ENCODE measurements at places on chromosomes 4 and X.

DNA sequence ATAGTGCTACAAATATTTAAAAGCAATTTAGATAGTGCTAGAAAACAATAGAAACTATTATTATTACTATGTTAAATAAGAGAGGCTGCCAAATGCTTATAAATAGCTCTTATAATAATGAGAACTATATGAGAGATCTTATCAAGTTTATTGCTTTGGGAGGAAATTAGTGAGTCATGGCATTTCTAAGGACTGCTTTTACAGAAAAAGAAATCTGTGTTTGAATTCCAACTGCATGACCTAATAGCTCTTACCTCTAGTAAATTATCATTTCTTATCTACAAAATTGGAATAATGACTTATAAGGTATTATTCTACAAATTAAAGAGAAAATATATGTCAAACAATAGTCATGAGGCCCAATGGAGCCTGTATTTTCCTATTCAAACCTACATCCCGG, 177.2 kb downstream of the GABRG1 start:
- no peak for DNase-seq

GRCh38 chr4:48042979-48043461, 26.4 kb downstream of the NIPAL1 start:
- DNase-seq: no peak

DNA sequence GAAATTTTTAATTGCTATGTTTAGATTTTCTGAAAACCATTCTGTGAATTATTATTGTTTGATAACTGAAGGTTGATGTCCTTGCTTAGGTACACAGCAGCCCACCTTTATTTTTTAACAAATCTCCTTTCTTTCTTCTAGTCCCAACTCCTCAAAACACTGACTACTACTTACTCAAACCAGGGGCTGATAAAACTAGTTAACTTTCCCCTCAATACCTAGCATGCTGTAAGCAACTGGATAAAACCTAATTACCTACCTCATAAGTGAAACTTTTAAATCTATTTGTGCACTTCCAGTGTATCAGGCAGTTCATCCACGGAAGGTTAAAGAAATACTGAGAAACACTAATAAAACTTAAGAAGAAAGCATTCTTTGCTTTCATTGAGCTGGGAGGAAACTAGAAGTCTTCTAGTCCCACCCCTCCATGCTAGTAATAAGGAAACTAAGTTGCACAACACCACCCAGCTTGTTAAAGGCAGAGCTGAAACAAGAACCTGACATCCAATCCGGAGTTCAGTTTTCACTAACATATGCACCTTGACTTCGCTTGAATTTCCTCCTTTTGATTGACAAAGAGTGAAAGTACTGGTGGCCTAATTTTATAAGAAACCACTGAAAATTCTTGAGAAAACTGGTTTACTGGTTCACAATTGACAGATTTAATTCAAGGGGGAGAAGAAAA, 180.2 kb upstream of the TET2 start:
- DNase-seq: no peak

DNA sequence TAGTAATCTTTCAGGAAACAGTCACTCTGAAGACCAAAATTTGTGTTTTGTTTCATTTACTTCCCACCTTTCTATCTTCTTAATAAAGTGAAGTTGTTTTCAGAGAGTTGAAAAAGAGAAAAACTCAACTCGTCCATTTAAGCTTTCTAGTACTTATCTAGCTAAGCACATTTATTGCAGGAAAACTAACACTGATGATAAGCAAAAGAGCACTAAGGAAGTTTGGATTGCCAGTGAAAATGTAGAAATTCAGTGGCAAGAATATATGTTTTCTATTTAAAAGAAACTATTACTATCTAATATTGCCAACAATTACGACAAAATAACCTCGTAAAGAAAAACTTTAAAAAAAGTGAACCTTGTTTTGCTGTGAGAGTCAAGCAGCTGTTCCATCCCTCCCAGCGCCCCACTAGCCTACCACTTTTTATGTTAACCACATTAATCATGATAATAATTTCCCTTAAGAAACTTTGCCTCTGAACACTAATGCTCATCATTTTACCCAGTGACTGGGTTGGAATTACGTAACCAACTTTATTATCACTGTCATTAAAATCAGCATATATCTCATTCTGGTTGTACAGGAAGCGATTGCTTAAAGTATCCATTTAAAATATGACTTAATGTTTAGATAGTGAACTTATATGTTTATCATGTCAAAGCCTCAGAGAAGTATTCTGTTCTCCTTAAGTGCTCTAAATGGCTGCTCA, 24.8 kb downstream of the SPRY1 start:
- peak; percentile 57 for DNase-seq

DNA sequence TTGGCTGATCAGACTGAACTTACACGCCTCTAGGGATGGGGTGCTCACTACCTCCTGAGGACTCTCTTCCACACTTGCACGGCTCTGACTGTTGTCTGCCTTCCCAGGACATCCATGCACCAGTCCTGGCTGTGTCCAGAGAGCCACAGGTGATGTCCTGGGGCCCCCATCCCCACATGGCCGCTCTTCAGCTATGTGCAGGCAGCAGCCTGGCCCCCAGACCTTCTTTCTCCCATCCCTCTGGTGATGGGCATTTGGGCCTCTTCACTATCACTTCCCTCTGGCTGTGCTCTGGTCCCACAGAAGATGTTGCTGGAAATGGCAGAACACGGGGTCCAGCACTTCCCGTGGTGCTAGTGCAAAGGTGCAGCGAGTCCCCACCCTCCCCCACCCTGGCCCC, 40.9 kb upstream of the HMX1 start:
- no peak for DNase-seq

DNA sequence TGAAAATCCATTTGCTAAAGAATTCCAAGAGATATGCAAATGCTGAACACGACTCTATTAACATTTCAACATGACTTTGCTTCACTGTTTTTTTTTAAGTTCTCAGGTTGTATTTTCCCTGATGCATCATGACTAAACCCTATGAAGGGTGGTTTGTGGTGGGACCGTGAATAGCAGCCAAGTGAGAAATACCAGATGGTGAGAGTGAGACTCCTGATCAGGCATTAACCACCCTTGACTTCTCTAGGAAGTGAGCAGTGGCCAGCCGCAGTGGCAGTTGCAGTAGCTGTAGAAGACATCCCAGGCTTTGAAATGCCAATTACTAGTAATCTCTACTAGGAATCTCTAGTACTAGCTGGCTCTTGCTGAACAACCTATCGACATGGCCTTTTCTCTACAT, 383.4 kb downstream of the FAM133A start:
- DNase-seq: no peak

- no peak for DNase-seq
Observed at GRCh38 chr4:189500970-189501369, 439.7 kb upstream of the FRG1 start.

- DNase-seq: peak; percentile 57
Observed at GRCh38 chr4:5378002-5378401, 326.7 kb downstream of the STK32B start.

- DNase-seq: no peak
Observed at GRCh38 chrX:37348971-37349220, 268 bp upstream of the PRRG1 start.

DNA sequence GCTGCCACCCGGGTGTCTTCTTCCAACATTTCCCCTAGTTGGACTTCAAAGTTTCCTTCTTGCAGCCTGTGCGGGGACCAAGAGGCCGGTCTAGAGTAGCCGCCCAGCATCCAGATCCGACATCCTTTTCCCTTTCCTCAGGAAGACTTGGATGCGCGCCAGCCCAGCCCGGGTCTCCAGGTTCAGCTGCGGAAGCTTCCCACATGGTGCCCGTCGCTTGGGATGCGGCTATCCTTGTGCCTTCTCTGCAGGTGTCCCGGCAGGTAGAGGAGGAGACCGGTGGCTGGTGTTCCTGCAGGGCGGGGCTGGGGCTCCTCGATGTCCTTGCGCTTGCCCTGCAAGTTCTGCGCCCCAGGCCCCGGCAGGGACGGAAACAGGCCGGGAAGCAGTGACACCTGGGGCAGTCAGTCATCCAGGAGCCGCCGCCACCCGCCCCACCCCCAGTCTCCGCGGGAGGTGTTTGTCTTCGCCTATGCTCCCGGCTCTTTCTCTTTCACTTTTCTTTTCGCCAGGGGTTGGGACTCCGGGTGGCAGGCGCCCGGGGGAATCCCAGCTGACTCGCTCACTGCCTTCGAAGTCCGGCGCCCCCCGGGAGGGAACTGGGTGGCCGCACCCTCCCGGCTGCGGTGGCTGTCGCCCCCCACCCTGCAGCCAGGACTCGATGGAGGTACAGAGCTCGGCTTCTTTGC, at the start of gene IL15:
Gene IL15, plus strand, starts transcription at position 502 of the 689 bp plus-strand sequence. CDS start 82,882 bp downstream, outside the sequence.
- peak; percentile 68 for DNase-seq

- no peak for DNase-seq
Observed at GRCh38 chrX:123731987-123732669, 724 bp downstream of the THOC2 start.

GRCh38 chrX:150869450-150869849, 29.0 kb downstream of the CD99L2 start:
- DNase-seq: no peak

- no peak for DNase-seq
Observed at GRCh38 chr4:73751166-73751565, 10.8 kb downstream of the CXCL8 start.

- peak; percentile 87 for DNase-seq
Observed at GRCh38 chr4:20248155-20248558, 3.5 kb upstream of the SLIT2 start.

DNA sequence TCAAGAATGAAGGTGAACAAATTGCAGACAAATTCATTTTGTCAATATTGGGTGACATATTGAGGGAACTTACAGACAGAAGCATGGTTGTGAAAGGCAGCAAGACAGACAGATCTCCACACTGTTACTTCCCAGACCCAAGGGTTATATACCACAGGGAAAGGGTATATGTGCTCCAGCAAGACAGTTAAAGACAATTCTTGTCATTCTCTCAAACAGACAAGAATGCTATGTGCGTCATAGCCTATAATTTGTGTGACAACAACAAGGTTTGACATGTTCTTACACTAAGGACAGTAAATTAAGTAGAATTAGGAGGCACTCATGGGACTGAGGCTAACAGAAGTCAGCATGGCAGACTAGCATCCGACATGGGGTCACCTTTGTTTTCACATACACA, 214.3 kb downstream of the INPP4B start:
- DNase-seq: no peak

DNA sequence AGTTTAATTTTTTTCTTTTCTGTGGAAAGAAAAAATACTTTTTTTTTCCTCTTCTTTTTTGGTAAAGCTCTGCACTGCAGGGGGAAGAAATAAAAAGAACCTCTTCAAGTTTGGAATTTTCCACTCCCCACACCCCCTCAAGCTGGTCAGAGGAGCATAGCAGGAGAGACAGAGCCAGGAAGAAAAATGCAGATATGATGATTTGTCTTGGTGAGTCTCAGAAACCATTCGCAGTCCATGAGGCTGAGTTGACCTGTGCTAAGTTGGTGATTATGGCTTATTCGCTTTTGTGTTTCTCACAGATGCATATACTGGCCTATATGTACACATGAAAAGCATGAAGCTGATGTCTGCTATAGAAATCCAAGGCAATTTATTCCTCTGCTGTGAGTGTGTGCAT, 205.9 kb downstream of the LDB2 start:
- peak; percentile 40 for DNase-seq

DNA sequence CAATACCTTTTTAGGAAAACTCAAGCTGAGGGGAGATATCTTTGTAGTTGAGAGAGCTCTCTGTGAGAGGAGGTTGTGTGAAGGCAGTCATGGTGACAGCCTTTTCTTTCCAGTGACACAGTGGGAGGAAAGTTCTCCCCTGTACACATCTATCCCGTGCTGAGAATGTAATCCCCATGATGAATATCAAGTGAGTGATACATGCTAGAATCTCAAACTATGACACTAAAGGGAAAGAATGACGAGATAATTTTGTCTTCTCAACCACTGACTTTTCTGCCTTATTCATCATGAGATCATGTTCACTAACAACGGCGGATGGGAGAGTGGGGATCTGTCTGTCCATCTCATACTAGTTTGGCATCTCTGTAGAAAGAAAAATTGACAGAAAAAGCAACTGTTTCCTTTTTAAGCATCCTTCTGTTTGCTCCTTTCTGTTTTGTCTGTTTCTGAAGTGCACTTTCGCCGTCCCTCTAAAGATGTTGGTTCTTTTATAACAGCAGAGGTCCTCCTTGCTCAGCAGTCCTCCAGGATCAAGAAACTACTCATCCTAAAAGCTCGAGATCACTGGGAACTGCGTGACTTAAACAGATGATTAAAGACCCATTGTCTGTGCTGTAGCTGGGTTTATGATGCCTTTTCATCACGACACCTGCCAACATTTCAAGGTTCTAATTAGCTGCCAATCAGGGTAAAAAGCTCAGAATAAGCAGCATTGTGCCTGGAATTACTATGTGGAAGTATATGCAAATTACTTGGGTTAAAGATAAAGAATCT, 137.6 kb downstream of the DCK start:
- peak; percentile 84 for DNase-seq

GRCh38 chr4:54872261-54872660, 214.5 kb downstream of the KIT start:
- peak; percentile 68 for DNase-seq

DNA sequence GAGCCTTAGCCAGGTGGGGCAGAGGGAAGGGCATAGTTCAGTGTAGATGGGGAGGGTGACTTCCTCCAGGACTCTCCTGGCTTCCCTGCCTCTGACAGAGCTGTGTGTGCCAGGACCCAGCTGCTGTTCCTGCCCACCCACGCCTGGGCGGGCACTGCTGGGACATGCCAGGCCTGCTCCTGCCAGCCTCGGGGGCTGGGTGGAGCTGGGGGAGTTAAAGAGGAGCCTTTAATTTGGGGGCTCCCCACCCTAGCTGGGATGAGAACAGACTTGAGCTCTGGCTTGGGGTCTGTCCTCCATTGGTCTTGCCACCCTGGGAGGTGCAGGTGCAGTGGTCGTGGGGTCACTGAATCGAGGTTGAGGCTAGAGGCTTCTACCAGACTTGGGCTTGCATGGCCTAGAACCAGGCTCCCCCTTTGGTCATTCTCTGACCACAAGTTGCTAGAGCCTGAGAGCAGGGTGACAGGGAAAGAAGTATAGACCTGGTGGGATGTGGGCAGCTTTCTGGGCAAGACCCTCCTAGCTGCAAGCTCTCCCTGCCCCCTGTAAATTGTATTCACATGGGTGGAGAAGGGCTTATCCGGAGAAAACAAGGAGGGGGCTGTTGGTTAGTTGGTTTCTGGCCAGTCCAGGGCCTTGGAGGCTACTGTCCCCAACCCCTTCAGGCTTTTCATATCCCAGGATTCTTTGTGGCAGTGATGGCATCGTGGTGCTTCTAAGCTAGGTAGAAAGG, 5.7 kb downstream of the EFNB1 start:
- no peak for DNase-seq

- no peak for DNase-seq
Observed at GRCh38 chrX:37847733-37848197, 394 bp upstream of the DYNLT3 start.

- peak; percentile 68 for DNase-seq
Observed at GRCh38 chrX:44071847-44072551, 98.8 kb upstream of the NDP start.

GRCh38 chr4:25379591-25379990, 2.5 kb downstream of the ANAPC4 start:
- no peak for DNase-seq

GRCh38 chr4:23979534-23979933, 89.7 kb upstream of the PPARGC1A start:
- DNase-seq: no peak

DNA sequence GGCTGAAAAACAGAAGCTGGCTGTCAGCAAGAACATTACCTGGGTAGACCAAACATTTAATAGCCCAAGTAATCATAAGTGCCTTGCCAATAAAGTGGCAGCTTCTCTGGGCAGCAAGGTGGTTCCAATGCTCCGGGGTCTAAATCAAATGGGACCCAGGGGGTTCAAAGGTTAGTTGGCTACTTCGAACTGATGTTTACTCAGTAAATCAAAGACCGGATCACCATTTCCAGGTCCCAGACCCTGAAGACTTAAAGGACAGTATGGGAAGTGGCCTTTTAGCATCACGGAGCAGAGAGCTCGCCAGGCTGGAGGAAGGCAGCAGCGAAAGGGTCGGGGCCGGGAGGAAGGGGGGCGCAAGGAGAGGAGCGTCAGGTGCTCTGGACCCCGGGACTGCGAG, 1.0 kb downstream of the SH3KBP1 start:
- DNase-seq: no peak

Measured in fibroblast of skin of back (primary cell).